IMR-90 (cell line): ENCODE measurements at places on chromosomes 16 and 17. TPM values are rescaled to one million over a fixed set of nuclear protein-coding genes. Genes with fewer than 3 reads are reported as not detected.

DNA sequence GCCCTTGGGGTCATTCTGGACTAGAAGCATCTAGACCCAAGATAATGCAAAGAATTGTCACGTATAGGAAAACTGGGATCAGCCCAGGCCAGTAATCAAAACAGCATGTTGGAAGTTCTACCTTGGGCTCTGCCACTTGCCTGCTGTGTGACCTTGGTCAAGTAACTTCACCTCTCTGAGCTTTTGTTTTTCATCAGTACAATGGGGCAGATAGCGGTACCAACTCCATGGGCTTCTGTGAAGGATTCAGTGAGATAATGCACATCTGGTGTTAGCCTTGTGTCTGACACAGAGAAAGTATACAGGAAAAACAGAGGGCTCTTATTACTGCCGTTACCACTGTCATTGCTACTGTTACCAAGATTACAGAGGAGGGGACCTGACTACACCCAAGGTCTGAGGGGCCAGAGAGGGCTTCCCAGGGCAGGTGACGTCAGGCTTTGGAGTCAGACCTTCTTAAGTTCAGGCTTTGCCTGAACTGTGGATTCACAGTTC, 24.6 kb downstream of the CMIP start:
- no peak for DNase-seq

- DNase-seq: no peak
Measured at GRCh38 chr17:31715446-31715845, 143.6 kb downstream of the COPRS start.

TMC7 gene
- 0.28 and 0.36 TPM in 2 replicates for total RNA-seq

DNA sequence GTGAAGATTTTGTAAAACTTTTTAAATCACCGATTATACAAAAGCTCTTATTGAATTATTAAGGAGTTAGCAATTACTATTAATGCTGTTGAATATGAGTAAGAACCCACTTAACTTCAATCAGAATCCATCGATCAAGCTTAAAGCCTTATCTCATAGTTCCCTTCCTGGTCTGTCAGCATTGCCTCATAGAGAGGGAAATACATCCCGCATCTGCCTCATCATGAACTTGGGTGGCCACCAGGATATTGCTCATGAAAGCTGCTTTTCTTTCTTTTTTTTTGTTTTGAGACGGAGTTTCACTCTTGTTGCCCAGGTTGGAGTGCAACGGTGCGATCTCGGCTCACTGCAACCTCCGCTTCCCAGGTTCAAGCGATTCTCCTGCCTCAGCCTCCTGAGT, 66.7 kb downstream of the PIGL start:
- DNase-seq: peak; percentile 88

SUMO2 gene
- 71.3 and 133 TPM in 2 replicates for total RNA-seq

TEX14 gene
- total RNA-seq: not detected in 2 replicates

TPPP3 gene
- total RNA-seq: 0.54 and 0.56 TPM in 2 replicates

DNA sequence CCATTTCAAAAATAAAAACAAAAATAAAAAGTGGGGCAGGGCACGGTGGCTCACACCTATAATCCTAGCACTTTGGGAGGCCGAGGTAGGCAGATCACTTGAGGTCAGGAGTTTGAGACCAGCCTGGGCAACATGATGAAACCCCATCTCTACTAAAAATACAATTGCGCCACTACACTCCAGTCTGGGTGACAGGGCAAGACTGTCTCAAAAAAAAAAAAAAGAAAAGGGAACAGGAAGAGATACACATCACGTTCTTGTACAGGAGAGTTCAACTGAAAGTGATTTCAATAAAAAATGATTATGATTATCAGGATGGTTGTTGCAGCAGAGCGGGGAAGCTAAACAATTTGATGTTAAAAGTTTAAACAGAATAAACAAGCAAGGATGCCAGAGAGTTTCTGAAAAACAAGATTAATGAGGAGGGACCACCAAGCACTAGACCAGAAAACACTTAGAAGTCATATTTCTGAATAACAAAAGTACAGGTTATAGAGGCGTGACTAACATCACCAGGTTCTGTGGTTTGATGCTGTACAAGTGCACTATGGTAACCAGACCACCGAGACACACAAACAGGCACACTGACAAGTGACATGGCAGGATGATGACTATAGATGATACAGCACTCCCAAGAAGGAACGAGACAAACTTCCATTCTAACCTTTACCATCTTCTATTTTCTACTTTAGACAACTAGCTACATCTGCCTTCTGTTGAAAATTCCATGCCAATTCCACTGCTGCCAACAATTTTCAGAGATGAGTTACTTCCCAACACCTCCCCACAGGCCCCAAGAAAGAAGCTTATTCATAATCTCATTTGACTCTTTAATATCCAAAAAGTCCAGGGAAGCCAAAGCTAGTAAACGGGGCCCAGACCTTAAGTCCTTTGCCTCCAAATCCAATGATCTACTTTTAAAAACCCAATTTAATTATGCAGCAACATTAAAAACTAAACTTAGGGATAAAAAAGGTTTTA, 11.8 kb downstream of the DNAJA2 start:
- peak; percentile 43 for DNase-seq

PRR35 gene
- not detected in 2 replicates for total RNA-seq

TBC1D3C gene
- not detected in 2 replicates for total RNA-seq

DNA sequence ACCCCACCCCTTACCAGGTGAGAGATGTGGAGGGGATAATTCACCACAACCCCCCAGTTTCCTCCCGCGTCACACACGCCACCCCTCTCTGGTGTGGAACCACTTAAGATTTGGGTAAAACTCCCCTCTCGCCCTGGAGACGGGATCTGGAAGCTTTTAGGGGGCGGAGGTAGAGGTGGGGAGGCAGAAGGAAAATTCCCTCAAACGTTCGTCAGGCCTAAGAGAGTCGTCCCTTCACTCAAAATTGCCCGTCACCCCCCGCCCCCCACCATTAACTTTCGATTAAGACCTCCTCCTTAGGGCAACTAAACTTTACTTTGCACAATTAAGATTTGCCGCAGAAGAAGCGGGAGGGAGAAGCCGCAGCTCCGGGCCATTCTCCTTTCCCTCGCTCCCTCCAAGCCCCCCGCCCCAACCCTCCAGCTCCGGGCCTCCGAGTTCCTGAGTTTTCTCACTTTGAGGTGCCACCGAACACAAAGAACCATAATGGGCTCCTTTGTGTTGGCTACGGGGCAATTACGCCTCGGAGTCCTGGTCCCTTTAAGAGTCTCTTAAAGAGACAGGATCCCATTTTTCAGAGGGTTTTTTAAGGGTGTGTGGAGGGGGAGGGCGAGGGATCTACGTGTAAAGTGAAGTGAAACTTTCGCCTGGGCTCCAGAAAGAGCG, 985 bp upstream of the FZD2 start:
- DNase-seq: peak; percentile 63

OTOA gene
- total RNA-seq: not detected in 2 replicates

DNA sequence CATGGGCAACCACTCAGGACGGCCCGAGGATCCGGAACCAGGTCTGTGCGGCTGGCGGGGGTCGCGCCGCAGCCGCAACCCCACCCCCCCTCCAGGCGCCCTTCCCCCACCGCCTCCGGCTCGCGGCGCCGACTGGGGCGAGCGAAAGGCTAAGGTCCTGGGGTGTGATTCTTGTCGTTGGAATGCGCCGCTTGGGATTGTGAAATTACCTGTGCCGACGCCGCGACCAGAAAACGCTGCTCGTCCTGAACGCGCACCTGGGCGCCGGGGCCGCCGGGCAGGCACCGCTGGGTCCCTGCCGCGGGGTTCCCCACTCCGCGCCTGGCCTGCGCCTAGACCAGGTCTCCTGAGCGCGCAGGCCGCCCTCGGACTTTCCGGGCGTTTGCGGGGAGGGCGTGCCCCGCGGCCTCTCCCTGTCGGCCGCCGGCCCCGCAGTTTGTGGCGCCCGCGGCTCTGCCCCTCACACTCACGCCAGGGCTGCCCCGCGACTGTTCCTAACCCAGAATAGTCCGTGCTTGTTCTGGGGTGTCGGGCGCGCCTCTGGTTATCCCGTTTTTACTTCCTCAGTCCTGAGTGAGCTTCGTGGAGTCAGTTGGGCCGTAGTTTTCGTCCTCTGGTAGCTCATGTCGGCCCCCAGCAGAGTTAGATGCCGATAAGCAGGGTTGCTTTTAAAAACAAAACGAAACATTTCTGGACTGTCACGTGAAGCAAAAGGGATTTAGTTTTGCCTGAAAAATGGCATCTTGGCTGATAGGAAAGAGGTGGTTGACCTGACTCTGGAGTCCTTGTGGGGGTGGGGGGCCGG, 147.2 kb downstream of the SPECC1 start:
- peak; percentile 25 for DNase-seq

- no peak for DNase-seq
Measured at GRCh38 chr17:80018917-80019651, 16.6 kb downstream of the TBC1D16 start.

GRCh38 chr16:969508-970385, 1.0 kb downstream of the LMF1 start:
- DNase-seq: peak; percentile 13

- no peak for DNase-seq
Measured at GRCh38 chr16:57903656-57904055, 67.3 kb downstream of the CNGB1 start.

GRCh38 chr16:2292221-2292620, 24.3 kb upstream of the RNPS1 start:
- DNase-seq: no peak

LGALS9 gene
- 0.54 and 0.83 TPM in 2 replicates for total RNA-seq

GRCh38 chr17:266701-267667, 85.5 kb upstream of the DOC2B start:
- DNase-seq: no peak

DNA sequence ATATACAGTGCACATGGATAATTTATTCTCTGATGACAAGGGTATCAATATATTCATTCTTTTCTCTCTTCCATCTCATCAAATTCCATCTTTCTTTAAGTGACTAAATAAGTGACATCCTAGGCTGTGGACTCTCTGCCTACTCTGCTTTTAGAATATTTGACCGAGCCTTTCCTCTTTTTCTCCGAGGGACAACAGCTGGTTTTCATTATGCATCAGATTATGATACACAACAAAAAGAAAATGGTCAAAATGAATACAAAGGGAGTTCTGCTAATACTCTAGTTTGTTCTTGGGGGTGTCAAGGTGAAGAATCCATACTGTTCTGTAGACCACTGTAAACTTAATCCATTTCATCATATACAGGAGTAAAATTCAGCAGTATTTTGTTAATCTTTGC, 942.6 kb downstream of the KCNJ2 start:
- DNase-seq: no peak

ABHD15 gene
- 3.1 and 3.2 TPM in 2 replicates for total RNA-seq

GRCh38 chr17:63531022-63531965, 8.1 kb downstream of the KCNH6 start:
- DNase-seq: no peak

DNA sequence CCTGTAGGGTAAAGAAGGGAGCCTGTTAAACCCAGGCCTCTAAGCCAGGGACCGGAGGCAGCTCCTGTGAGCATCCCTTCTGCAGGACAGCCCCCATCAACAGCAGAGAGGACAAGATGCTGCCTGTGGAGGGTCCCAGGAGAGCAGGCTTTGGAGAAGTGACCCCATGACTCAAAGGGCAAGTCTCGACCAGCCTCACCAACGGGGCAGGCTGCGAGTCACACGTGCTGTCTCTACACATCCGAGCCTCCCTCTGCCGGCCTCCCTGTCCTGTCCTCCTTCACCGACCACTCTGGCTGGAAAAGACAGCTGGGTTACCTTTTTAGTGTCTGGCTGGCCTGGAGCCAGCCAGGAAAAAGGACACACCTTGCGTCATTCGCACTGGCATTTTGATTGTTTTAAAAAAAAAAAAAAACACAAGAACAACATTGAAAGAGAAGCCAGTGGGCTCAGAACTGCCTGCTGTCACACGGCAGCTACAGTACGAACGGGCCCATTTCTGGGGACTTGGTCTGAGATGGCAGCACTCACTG, 74.5 kb upstream of the RCVRN start:
- peak; percentile 14 for DNase-seq

MMD gene
- total RNA-seq: 7.0 and 11.9 TPM in 2 replicates

MARVELD3 gene
- not detected in 2 replicates for total RNA-seq

DNA sequence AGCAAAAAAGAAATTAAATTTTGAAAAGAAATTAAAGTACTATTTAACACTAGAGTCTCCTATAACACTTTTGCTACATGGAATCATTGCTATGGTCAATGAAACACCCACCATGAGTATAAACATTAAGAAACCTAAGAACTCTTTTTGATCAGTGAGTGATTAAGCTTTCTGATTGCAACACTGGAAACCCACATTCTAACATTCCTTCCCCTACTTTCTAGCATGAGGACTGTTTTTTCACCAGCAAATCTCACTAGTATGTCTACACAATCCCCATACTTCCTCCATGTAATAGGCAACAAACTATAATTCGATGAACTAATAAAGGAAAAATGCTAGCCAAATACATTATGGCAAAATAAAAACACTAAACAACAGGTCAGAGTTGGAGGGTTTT, 54.7 kb downstream of the SKAP1 start:
- DNase-seq: peak; percentile 35

DNA sequence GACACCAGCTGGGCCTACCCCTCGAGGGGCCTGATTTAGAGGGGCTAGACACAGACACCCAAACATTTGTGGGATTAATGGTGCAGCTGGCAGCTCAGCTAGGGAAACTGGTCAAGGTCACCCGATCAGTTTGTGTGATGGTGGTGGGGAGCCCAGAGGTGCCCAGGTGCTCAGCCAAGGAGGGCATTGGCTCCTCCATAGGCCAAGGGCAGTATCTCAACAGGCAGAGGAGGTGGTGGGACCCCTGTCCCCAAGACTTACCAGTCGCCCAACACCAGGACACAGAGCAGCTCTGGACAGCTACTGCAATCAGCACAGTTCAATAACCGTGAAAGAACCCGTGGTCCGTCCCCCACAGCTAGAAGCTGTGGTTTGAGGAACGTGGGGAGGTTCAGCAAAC, 120.9 kb downstream of the C16orf78 start:
- no peak for DNase-seq

IKZF3 gene
- not detected in 2 replicates for total RNA-seq

DNA sequence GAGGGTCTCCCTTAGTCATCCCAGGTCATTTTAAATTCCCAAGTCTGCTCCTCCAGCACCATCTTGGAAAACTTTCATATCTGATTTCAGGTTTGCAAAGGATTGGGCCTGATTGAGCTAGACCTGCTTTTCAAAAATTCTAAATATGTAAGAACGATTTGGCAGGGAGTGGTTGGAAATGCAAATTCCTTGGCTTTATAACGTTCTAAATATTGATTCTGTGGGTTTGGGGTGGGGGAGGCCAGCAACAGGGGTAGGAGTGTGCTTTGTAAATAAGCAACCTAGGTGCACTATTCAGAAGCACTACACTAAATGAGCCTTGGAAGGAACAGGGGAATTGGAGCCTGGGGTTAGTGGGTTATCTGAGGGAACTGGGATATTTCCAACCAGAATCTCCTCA, 47.9 kb downstream of the TMEM114 start:
- DNase-seq: no peak

DNA sequence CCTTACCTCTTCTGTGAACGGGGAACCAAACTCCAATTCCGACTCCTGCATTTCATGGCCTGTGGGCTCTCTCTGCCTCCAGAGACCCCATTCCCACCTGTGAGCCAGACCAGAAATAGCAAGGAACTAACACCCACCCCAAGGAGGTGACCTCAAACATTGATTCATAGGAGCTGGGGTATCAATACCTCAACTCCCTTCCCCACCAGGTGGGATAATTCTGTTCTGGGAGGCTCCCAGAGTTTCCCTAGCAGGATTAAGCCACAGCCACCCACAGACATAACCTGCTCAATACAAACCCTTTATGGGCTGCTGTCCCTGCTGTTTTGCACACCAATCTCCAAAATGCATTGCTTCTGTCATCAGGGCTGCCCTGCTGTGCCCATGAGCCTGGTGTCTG, 59.6 kb upstream of the FOXF1 start:
- no peak for DNase-seq
